SHP77 treated with DMSO at 0.1 percent for 48 hours (cell line): ENCODE measurements at places on chromosomes 3 and 15.

DNA sequence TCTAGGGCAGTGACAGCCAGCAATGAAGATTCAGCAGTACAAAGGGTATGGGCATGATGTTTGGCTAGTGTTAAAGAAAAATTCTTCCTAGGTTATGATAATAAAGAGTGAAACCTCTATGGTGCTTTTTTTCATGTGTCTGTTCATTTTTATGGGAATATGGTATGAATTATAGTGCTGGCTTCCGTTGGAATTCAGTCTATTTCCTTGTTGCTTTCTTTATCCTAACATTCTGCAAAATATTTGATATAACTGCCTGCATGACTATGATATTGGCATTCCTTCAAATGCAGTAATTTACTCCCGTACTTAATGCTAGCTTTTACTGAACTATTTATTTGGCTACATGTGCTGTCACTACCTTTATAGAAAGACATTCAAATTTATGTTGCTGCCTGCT is 57.6 kb upstream of the ATP11B start:
- no peak for DNase-seq

GRCh38 chr3:178381971-178382448 is 154.2 kb upstream of the KCNMB2 start:
- no peak for DNase-seq

- DNase-seq: no peak
Observed at GRCh38 chr3:54830658-54831057, 97.2 kb downstream of the LRTM1 start.

DNA sequence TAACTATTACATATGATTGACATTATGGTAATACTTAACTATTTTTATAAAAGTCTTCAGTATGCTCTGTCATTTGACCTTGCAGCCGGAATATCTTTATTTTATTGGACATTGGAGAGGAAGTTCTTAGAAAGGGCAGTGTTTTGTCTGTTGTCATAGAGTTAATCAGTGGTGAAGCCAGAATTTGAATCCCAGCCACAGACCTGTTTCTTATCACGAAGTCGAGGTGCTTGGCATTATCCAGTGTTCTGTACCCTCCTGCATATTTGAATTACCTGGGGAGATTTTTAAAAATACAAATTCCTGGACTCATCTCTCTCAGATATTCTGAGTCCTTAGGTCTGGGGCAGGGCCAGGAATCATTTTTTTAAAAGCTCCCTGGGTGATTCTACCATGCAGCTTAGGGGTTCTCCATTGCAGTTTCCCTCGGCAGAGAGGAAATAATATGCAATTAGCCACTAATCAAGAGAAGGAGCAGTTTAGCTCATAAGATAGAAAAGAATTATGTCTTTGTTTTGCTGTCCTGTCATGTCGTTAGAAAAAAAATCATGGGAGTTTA is 195.6 kb upstream of the CFAP20DC start:
- DNase-seq: no peak

- DNase-seq: no peak
Observed at GRCh38 chr3:22315925-22316324, 564.9 kb upstream of the ZNF385D start.

- no peak for DNase-seq
Observed at GRCh38 chr15:96349857-96350720, 19.6 kb downstream of the NR2F2 start.

DNA sequence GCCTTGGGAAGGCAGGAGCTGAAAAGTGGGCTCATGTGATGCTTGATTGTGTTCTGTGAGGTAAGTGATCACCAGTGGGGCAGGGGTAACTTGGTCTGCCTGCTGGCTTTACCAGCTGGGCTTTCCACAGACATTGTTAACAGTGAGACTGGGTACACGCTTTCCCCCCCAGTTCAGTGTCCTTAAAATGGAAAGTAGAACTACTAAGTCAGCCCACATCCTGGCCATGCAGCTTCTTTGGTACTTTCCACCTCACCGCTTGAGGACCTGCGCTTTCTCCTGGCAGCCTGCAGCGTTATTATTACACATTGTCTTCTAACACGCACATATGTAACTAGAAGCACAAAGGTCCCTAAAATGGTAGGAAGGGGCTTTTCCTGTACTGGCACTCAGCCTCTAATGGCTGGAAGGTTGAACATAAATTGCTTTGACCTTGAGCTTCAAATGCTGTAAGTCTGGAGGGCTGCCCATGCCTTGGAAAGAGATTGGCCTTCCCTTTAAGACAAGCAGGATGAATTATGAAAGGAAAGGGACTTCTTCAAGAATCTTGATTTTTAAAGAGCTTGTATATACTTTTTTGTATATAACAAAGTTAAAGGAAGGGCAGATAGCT is 216.1 kb upstream of the ROPN1 start:
- no peak for DNase-seq

- peak; percentile 9 for DNase-seq
Observed at GRCh38 chr3:188362405-188362831, 208.5 kb downstream of the LPP start.

GRCh38 chr3:160564258-160564911 is 986 bp downstream of the KPNA4 start:
- DNase-seq: no peak

DNA sequence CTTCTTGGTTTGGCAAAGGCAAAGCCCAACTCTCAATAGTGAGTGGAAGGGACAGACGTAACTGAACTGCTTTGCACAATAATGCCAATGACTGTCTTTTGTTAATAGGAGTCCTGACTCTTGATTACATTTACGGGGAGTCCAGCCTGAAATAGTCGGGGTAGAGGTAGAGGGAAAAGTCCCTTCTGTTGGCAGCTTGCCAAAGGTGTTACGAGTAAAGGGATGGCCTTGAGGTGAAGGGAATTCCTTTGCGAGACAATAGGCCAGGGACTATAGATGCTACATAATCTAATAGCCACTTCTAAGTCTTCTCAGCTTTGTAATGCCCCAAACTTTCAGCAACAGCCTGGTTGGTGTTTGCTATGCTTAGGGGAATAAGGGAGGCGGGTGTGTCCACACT is 2.2 kb upstream of the SENP2 start:
- DNase-seq: no peak

- no peak for DNase-seq
Observed at GRCh38 chr15:49979705-49980382, 139.2 kb downstream of the ATP8B4 start.

GRCh38 chr3:7201784-7202183 is 340.9 kb downstream of the GRM7 start:
- no peak for DNase-seq

DNA sequence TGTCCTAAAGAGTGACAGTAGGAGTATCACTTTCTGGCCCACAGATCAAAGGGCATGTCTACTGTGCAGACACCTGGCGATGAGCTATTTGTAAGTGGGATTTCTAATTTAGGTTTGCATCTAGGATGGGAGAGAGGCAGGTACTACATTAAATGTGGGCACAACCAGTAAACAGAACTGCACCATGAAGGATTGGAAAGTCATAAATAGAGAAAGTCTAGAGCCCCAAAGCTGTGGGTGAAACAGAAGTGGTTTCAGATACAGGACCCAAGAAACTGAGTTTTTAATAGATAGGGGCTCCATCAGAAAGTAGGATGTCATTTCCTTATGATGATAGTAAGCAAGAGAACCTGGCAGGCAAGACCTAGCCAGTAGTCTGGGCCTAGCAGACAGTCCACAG is 35.2 kb upstream of the SPPL2A start:
- no peak for DNase-seq

GRCh38 chr15:65805019-65805745 is 13.1 kb upstream of the DENND4A start:
- DNase-seq: no peak

DNA sequence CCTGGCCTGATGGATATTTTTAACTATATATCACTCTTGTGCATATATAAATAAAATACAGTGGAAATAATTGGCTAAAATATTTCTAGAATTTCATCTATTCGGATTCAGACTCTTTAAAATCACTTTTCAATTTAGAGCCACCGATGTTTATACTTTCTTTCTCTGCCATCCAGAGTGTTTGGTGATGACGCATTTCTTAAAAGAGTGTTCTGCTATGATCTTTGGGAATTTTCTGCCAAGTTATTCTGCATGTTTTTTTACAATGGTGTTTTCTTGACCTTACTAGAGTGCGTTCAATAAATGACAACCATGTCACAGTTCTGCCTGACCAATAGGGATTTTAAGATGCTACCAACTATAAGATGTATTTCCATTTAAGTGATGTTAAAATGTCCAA is 30.2 kb downstream of the PPP2R3A start:
- DNase-seq: no peak

DNA sequence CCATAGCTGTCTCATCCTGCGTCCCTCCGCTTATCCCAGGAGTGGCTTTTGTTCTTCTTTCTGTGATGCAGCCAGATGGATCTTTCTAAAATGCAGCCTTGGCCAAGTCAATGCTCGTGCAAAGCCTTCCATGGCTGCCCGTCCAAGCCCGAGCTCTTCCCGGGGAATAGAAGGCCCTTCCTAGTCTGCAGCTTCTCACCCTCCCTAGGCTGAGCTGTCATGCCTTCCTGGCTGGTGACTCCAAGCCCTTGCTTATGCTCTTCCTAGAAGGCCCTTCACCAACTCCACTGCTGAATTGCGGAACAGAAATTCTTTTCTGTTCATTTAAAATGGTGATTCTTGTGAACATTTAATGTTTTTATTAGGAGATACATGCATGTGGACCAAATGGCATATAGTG is 95.9 kb downstream of the SMAD6 start:
- no peak for DNase-seq

GRCh38 chr3:61657689-61658088 is 96.3 kb downstream of the PTPRG start:
- DNase-seq: no peak

DNA sequence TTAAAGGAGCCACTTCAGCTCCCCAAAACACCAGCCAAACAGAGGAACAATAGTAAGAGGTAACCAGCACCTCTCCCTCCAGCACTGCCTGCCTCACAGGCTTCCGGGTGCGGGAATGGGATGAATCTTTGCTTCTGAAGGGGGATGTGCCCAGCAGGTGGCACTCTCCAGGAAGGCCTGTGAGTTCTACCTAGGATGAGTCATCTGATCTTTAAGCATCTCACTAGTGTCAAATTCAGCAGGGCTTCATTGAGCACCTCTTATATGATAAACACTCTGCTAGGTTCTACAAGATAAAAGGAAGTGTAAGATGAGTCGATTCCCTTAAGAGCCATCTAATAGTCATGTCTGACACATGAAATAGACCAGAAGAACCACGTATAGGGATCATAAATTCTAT is 237.4 kb upstream of the UMPS start:
- peak; percentile 13 for DNase-seq

DNA sequence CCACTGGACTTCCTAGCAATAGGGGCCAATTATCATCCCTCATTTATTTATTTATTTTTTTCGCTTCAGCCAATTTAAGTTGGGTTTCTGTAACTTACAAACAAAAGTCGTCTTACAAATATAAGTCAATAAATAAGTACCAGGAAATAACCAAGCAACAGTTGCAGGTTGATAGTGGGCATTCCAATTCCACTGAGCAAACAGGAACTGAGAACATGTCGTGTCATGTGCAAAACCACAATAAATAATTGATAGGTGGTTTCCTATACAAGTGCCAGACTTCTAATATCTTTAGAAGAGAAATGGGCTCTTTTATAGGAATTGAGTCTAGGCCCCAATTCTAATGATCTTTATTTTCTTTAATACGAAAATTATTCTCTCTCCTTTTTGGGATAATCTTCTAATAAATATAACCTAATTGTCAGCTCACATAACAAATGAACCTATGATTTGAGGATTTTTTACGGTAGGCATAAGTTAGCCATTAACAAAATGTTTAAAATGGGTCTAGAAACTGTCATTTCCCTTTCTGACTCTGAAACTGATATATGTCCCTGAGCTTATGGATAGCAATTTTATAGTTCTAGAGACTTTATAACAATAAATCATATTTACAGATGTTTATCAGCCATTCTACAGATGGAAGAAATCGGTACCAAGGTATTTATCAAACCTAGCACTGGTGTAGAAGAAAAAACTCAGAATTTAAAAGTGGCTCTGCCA is 571.8 kb downstream of the FOXP1 start:
- no peak for DNase-seq

GRCh38 chr15:37135225-37135624 is 34.9 kb upstream of the MEIS2 start:
- DNase-seq: peak; percentile 2

- DNase-seq: no peak
Observed at GRCh38 chr3:10290481-10291176, 2.1 kb downstream of the GHRL start.

DNA sequence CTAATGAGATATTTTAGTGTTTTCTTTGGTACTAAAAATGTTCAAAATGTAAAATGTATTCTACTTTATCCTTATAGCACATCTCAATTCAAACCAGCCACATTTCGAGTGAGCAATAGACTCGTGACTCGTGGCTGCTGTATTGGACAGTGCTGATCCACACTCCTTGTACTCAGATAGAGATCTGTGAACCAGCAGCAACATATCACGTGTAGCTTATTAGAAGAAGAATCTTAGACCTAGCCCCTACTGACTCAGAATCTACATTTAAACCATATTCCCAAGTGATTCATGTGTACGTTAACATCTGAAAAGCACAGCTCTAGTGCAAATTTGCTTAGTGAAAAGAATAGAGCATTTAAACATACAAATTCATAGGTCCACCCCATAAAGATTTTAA is 130.9 kb downstream of the IL1RAP start:
- DNase-seq: no peak

GRCh38 chr15:70064441-70064840 is 33.3 kb downstream of the TLE3 start:
- no peak for DNase-seq

DNA sequence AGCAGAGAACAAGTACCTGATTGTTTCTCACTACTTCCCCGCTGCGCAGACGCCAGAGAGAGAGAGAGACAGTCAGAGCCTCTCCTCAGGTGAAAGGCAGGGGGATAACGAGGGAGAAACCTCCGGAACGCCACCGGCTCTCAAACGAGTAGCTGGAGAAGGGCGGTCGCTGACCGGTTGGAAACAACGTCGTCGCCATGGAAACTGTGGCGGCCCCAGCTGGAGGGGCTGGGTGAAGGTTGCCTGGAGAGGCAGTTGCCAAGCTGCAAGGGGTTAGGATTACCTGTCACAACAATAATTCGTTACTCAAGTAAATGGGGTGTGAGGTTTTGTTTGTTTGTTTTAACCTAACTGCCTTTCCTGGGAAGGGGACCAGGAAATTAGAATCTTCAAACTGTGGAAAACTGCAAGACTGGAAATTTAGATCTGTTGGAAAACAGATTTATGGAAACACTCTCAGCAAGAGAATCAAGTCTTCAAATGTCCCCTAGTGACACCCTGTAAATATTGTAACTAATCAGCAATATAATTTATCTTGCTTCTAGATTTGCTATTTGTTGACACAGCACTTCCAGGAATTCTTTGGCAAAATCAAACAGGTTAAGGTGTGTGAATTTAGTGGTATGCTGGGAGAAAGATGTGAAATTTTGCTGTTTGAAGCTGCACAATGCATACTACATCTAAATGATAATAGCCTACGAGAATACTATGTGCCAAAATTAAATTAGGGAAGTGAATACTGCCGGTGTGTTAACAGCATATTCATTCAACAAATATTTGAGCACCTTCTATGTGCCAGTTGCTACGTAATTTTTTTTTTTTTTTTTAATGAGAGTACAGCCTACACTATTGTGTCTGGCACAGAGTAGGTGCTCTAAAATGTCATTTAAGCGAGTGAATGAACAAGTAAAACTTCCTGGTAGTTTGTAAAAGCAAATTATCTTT is at the start of gene DNAH12:
Gene DNAH12, minus strand, starts transcription at position 164 of the 945 bp plus-strand sequence. CDS start 1,474 bp downstream, outside the sequence.
- peak; percentile 57 for DNase-seq
